Upper lobe of right lung (tissue), 1 donor: ENCODE measurements at places on chromosomes 7 and 10.
A peak's percentile ranks its signal among the peaks of the same experiment; 100 is the strongest.

DNA sequence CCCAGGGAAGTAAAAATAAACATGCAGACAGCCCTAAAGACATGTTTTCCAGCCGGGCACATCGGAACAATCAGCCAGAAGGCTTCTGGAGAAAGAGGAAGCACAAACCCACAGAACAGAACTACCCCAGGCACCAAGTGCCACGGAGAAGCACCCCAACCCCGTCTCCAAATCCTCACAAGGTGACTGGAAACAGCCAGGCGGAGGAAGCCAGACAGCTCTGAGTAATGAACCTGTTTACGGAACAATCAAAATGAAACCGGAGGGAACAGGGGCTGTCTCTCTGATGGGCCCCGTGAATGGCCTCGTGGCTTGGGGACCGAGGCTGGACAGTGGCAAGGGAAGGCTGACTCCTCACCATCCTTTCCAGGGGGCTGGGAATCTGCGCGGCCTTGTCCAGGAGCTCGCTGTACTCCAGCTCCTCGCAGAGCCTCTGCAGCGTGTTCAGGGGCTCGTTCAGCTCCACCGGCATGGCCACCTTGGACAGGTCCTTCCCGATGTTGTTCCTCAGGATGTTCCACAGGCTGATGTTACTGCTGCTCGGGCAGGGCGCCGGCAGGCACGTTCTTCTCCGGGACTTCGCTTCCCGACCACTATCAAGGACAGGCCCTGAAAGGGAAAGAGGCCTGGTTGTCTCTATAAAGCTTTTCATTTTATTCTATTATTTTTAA lies 77.0 kb upstream of the GSDME start:
- H3K4me1 ChIP-seq: peaks cover 4% of the 10 kb centered on the region
- no peaks in the 10 kb centered on the region for H3K36me3 ChIP-seq
- no peaks in the 10 kb centered on the region for H3K27me3 ChIP-seq

DNA sequence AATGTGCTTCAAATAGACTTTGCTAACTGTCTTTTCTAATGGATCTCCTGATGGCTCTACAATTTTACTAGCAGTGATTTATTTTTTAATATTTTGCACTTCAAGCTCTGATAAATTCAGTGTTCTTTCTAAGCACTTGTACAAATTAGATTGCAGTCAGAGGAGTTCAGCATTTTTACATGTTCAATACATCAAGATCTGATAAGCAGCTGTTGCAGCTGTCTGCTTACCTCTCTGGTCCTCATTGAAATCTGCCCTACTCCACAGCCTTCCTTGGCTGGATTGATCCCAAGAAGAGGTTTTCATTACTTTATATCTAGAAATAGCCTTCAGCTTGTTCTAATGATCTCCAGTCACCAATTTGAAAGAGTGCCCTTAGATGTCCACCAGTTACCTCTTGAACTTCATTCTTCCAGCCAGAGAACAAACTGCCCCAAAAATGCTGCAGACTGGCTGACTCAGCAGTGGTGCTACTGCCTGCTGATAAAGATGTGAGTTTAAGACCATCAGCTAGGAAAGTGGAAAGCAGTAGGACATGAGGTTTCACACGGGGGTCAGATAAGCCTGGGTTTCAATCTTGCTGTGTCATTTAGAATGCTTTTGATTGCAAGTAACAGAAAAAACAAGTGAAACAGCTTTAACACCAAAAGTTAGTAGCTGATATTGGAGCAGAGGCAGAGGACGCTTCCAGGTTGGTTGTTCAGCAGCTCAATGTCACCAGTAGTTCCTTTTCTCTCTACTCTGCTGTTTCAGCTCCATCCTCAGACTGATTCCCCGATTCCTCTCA lies 350.9 kb upstream of the NPVF start:
- no peaks in the 10 kb centered on the region for H3K27me3 ChIP-seq
- H3K27ac ChIP-seq: no peak overlapping the region
- no peaks in the 10 kb centered on the region for H3K4me1 ChIP-seq
- H3K4me3 ChIP-seq: no peak overlapping the region

GRCh38 chr7:130009848-130010688 lies 41.1 kb downstream of the ZC3HC1 start:
- no peaks in the 10 kb centered on the region for H3K27me3 ChIP-seq
- DNase-seq: no peak
- H3K36me3 ChIP-seq: no peaks in the 10 kb centered on the region
- H3K4me1 ChIP-seq: peaks cover 10% of the 10 kb centered on the region
- H3K4me3 ChIP-seq: no peak overlapping the region

- no peak overlapping the region for H3K4me3 ChIP-seq
- H3K4me1 ChIP-seq: no peaks in the 10 kb centered on the region
- no peaks in the 10 kb centered on the region for H3K27me3 ChIP-seq
- H3K27ac ChIP-seq: no peak overlapping the region
Measured at GRCh38 chr7:156504687-156505545, 135.7 kb upstream of the RNF32 start.

DNA sequence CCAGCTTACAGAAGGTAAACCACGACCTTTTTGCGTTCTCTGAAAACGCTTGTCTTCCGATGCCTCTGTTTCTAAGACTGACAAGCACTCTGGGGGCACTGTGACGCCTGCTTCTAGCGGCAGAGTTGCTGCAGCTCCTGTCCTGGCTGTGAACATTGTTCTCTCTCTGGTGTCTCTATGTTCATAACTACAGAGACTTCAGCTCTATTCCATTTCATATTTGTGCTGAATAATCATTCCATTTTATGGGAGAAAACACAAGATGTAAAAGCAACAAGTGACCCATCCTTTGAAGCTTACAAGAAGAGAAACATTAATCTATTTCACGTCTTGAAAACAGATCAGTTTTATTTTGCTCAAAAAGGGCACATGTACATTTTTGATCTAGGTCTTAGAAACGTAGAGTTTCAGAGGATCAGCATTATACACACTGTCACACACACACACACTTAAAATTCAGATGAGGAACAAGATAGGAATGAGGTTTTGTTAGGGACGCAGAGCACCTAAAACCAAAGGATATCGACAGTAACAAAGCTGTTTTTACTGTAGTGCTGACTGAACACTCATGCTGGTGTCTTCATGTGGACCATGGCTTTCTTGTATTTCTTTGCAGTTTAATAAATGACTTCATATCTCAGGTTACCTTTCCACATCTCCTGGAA lies 3.0 kb downstream of the IKZF1 start:
- H3K27me3 ChIP-seq: peaks cover 22% of the 10 kb centered on the region
- H3K4me1 ChIP-seq: peaks cover 6% of the 10 kb centered on the region
- no peaks in the 10 kb centered on the region for H3K36me3 ChIP-seq
- H3K4me3 ChIP-seq: peak overlapping the region; percentile 53
- no peak for DNase-seq
- H3K27ac ChIP-seq: peak overlapping the region; percentile 69

DNA sequence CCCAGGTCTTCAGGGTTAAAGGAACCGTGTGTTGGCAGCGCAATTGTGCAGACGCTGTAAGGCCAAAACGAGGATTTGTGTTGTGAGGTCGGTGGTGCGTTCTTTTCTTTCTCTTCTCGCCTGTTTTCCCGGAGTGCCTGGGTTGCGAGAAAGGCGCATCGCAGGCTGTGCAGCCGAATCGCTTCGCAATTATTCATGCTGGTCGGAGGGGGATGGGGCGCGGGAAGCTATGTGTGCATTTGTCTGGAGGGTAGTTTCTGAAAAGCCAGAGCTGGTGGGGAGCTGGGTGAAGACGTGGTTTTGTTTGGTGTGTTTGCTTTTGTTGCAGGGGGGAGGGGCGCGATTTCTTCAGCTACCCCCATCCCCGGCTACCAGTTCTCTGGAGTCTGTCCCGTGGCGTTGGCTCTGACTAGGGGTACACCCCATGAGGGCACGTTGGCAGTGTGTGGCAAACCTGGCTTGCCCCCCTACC lies 2.1 kb downstream of the MXI1 start:
- peak overlapping the region; percentile 85 for H3K27ac ChIP-seq
- H3K36me3 ChIP-seq: no peaks in the 10 kb centered on the region
- H3K27me3 ChIP-seq: no peaks in the 10 kb centered on the region
- peak overlapping the region; percentile 60 for H3K4me3 ChIP-seq

DNA sequence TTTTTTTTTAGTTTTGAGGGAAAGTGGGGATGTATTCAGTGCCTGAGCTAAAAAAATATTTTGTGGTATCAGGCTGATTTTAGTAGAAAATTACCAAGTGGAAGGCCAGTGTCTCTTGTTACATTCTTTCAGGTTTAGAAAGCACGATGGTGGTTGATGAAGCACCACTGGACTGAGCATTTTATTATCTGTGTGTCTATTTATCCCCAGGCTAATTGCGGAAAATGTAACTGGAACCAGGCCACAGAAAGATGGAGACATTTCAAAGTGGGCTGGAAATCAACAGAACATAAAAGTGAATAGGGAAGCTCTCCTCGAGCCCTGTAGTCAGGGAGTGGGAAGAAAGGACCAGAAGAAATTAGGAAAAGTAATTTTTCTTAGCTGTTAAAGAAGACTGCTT lies 261.0 kb downstream of the STK31 start:
- no peak for DNase-seq
- H3K4me3 ChIP-seq: no peak overlapping the region
- H3K36me3 ChIP-seq: no peaks in the 10 kb centered on the region
- H3K4me1 ChIP-seq: no peaks in the 10 kb centered on the region
- no peak overlapping the region for H3K27ac ChIP-seq

DNA sequence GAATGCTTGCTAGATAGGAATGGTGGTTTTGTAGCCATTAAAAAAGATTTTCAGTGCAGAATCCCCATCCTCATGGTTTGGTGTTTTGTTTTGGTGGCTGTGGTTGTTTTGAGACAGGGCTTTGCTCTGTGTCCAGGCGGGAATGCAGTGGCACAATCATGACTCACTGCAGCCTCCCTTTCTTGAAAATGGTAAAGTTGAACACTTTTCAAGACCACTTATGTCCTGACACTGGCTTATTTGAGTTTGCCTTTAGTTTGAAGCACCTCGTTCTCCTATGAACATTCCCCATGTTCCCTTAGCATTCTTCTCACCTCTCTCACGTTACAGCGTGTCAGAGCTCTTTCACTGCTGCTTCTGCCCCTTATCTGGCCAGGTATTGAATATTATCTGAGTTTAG lies 140.1 kb downstream of the LRRC4 start:
- no peaks in the 10 kb centered on the region for H3K27me3 ChIP-seq
- H3K4me1 ChIP-seq: no peaks in the 10 kb centered on the region
- peaks cover 16% of the 10 kb centered on the region for H3K36me3 ChIP-seq
- no peak overlapping the region for H3K4me3 ChIP-seq
- H3K27ac ChIP-seq: no peak overlapping the region
- DNase-seq: no peak
